Left lobe of liver (tissue), 2 donors: ENCODE measurements at places on chromosomes 2 and 18.
A peak's percentile ranks its signal among the peaks of the same experiment; 100 is the strongest.

DNA sequence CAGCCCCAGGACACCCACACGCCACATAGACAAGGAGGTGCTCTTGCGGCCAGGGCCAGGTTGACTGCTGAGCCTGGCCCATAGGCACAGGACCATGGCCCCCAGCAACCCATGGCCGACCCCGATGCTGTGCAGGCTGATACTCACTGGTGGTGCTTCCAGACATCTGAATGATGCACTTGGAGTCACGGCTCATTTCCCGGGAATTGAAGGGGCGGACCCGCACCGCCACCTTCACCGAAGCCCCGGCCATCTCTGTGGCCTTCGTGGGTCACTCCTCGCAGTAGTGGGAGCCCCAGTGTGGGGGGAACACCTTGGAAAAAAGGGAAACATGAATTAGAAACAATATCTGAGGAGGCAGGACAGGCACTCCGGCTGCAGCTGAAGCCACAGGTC is 22.5 kb downstream of the KIF1A start:
- DNase-seq, result no peak

DNA sequence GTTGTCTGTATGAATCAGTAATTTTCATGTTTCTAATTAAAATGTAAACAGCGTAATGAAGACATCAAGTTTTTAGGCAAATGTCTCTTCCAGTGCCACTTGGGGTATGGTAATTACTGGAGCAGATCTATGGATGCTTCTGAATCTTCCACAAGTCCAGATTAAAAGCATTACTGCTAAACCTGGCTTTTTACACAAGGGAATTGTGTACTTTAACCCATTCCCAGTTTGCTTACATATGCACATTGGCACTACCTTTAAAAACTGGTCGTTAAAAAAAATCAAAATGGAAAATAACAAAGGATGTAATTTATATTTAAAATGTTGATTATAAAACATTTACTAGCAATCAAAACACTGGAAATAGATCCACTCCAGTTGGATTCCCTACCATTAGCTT is 19.7 kb downstream of the FIGN start:
- no peak for DNase-seq

DNA sequence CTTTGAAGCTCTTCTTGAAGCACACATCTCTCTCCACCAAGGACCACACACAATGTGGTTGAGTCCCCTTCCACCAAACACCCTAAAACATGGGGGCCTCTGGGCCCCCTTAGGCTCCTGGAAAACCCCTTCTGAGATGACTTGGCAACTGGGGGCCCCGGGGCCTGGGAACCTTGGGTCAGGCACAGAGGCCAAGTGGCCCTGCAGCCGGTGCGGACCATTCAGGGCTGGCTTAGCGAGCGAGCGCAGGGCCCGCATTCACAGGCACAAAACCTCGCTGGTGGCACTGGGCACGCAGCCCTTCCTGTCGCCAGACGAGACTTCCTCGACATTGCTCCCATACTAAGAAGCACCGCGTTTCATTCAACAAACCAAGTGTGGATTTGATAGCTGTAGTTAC is 111.2 kb upstream of the ID2 start:
- peak; percentile 27 for DNase-seq

GRCh38 chr2:241905716-241906377 is 36.3 kb downstream of the RTP5 start:
- DNase-seq, result peak; percentile 40

- no peak for DNase-seq
Observed at GRCh38 chr2:159808032-159808425, 10.0 kb upstream of the CD302 start.

DNA sequence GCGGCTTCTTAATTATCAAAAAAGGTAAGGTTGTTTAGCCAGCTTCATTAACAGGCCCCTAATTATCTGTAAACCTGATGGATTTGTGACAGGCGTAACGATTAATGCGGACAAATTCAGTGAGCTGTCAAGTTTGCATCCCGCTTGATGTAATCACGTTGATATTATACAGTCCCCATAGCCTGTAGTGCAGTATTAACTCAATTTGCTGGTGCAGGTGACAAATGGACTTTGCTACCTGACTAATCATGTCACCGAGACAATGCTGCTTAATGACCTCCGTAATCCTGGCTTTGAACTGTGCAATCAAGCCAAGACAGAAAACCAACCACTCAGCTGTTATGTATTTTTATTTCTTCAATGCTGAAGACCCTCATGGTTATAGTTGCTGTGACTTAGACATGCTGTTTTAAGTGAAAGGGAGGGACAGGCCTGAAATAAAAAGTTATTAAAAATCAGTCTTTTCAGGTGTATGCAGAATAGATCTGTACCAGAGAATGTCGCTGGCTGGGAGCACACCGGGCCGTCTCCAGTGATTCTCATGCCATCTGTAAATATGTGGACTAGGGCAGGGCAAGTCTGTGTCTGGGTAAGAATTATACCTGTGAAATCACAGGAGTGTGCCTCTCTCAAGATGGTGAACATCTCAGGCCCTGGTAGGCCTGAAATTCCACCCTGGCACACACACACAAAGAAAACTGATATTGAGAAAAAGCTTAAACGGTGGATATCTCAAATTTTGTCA is 4.3 kb downstream of the TSHZ1 start:
- no peak for DNase-seq

DNA sequence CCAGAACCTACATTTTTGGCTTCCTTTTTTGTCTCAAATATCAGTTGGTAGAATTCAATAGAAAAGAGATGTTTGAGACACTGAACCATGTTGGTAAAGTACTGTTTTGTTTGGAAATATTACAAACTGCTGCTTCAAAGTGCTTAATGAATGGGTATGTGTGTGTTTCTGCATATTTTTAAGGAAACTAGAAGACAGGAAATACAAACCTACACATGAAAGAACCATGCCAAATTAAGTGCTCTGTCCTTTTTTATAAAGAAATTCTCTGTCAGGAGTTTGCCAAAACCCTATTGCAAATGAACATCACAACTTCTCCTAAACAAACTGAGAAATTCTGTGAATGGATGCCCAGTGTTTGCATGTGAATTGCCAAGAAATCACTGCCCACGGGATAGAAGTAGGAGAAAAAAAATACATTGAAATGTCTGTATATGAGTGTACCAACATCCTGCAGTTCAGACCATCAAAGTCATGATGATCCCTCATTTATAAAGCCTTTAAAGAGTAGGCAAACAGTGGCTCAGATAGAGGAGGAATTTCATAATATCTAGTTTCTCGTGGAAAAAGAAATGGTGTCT is 69.6 kb upstream of the RND3 start:
- DNase-seq, result no peak

DNA sequence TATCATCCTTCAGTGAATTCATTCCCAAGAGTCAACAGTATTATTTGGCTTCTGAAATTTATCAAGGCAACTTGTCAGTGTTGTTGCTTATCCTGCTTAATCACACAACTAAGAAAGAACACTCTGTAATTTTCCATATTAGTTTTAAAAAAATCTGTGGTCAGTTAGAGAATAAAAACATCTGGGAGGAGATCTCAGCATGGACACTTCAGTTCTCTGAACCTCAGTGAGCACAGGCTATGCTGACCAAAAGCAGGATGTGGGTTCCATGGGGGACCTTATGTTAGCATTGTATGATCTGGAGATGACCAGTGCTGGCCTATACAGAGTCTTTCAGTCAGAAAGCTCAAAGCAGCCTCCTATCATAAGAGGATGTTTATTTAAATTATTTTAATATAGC is 79.1 kb upstream of the KLHL14 start:
- DNase-seq, result no peak

DNA sequence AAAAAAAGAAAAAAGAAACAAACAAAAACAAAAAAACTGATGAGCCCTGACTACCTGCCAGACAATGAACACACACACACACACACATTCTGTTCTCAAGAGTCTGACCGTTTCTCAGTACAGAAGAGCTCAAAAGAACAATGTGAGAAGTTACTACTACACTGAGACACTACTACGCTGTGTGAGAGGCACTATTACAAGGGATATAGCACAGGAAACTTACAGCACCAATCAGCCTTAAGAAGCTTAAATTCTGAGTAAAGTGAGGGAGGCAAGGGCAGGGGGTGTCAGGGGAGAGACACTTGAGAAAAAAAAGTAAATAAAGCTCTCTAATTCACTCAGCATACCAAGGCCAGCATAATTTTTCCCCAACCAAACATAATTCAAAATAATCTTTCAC is 32.5 kb downstream of the WDR33 start:
- DNase-seq, result no peak

DNA sequence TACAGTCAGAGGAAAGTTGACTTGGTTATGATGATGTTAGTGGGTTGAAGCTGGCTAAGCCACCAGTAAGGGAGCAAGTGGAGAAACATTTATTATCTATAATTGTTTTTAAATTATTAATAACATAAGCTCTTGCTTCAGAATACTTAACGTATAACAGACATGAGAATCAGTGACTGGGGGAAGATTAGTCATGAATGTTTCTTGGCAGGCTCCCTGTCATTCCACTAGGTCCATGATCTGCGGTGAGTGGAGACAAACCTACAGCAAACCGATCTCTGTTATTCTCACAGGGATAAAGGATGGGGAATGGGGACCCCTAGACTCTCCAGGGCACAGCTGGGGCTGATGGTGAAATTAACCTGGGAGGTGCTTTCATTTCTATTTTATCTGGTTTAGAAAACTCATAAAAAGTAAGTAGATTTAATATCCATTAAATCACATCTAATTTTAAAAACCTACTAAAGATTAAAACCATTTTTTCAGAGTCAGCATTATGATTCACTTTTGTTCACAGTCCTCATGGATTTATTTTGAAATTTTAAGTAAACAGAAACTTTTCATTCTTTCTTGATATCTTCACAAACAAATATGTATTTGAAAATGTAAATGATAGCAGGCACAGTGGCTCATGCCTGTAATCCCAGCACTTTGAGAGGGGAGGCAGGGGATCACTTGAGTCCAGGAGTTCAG is 420.3 kb downstream of the PTPRM start:
- DNase-seq, result no peak

DNA sequence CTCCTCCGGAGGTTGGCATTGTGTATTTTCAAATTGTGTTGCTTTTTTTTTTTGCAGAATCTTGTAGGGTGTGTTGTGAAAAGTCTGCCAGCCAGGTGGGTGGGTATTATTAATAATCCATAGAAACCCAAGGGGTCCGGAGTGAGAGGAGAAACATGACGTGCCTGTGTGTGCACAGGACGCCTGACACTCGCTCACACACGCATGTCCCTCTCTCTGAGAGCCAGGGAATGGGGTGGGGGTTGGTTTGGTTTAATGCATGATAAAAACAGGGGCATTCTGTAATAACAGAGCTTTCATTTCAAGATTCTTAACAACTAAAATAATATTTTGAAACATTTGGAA is 224.8 kb downstream of the FAM210A start:
- DNase-seq, result no peak

GRCh38 chr2:21072477-21073242 is 28.8 kb upstream of the APOB start:
- DNase-seq, result no peak

GRCh38 chr2:36708041-36708741 is 11.7 kb downstream of the VIT start:
- no peak for DNase-seq

DNA sequence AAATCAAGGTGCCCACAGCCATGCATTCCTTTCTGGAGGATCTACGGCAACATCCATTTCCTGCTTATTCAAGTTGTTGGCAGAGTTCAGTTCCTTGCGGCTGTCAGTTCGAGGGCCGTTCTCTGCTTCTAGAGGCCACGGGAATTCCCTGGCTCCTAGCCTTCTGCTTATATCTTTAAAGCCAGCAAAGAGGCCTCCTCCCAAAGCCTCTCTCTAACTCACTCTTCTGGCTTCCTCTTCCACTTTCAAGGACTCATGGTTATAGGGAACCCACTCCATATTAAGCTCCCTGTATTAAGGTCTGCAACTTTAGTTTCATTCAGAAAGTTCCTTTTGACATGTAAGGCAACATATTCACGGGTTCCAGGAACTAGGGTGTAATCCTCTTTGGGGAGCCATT is 150.1 kb upstream of the RMP24 start:
- DNase-seq, result no peak

- DNase-seq, result no peak
Observed at GRCh38 chr2:74472945-74473258, 422 bp upstream of the MRPL53 start.

GRCh38 chr2:170177950-170178781 is at the start of gene MYO3B:
Gene MYO3B, plus strand, starts transcription at chr2:170178147. Its CDS starts 141 bp downstream, at chr2:170178288.
- no peak for DNase-seq

DNA sequence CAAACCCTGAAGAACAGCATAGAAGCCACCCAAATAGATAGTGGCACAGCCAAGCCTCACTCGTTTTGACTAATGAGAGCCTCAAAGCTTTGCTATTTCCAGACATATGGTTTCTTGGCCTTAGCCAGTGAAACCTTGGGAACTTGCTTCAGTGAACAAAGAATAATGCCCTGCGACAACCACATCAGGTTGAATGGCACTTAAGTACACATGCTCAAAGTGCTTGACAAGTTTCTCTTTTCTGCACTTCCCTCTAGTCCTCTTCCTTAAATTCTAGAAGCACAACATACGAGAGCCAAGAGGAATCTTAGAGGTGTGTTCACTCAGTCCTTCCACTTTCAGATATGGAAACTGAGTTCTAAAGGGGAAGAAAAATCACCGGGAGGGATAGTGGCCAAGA is 258.3 kb downstream of the HAUS1 start:
- DNase-seq, result no peak

- no peak for DNase-seq
Observed at GRCh38 chr2:235497096-235497495, 3.3 kb downstream of the AGAP1 start.

GRCh38 chr2:33383855-33384598 is 92.4 kb upstream of the RASGRP3 start:
- DNase-seq, result no peak

- DNase-seq, result no peak
Observed at GRCh38 chr2:127314193-127314988, 20.4 kb upstream of the ERCC3 start.

DNA sequence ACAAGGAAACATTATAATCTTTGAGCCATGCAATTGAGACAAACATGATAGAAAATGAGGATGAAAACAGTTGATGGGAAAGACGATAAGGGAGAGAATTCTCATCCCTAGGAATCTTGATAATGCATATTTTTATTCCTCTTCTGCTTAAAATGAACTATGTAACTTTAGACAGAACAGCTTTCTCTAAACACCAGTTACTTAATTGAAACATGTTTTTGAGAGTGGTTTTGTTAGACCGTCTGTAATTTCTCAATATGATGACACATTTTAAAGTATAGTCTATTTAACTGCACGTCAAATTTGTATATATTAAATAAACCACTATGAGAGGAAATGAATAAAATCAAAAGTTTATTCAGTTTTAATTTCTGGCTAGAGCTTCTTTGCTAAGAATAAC is 1453.9 kb upstream of the NXPH2 start:
- DNase-seq, result no peak

DNA sequence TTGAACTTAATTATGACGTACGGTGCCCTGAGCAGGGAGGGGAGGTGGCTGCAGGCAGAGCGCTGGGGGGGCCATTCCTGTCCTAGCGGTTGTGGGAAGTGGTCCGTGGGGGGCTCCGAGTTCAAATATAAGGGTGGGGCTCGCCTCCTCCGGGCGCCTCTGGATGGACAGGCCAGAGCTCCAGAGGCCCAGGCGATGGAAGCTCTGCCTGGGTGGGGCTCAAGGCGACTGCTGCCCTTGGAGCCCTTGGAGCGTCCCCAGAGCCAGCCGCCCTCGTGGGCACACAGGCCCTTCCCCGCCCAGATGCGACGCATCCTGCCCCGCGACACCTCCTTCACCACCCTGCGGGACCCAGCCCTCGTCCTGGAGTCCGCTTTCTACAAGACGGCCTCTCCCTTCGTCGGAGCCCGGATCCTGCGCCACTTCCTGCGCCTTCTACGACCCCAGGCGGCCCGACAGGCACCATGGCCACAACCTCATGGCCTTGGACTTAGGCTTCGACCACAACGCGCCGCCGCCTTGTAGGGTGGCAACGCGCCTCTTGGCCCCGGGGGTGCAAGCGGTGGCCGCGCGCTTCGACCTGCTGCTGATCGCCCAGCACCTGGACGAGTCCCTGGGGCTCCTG is 10.5 kb downstream of the AQP12B start:
- DNase-seq, result no peak
